ENCODE measurements at places on chromosomes 16 and 17.

DNA sequence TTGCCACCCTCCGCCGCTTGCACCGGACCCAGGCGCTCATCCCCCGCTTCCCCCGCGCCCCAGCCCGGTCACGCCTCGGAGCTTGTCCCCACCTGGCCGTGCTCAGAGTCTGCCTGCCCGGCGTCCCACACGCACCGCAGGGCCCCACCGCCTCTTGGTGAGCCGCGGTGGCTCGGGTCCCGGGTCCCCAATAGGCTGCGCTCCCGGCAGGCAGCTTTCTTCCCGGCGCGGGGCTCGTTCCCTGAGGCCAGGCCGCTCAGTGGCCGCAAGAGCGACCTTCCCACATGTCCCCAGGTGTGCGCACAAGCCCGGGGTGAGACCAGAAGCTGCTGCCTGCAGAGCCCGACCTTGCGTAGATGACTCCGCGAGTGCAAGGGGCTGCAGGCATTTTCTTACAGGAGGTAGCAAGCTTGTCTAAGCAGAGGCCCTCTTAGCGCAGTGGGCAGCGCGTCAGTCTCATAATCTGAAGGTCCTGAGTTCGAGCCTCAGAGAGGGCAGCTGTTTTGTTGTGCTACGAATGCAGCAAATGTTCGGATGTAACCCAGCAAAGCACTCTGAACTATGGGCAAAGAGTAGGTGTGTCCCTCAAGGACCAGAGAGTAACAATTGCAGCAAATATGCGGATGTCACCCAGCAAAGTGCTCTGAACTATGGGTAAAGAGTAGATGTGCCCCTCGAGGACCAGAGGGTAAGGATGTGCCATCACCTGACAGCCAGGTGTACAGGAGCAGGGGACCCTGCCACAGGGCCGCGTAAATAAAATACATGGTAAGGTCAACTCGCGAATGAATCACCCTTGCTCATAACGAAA is 15.6 kb downstream of the TLE7 start:
- no peak for DNase-seq

- DNase-seq = no peak
Observed at GRCh38 chr17:61728297-61728836, 135.0 kb downstream of the BRIP1 start.

DNA sequence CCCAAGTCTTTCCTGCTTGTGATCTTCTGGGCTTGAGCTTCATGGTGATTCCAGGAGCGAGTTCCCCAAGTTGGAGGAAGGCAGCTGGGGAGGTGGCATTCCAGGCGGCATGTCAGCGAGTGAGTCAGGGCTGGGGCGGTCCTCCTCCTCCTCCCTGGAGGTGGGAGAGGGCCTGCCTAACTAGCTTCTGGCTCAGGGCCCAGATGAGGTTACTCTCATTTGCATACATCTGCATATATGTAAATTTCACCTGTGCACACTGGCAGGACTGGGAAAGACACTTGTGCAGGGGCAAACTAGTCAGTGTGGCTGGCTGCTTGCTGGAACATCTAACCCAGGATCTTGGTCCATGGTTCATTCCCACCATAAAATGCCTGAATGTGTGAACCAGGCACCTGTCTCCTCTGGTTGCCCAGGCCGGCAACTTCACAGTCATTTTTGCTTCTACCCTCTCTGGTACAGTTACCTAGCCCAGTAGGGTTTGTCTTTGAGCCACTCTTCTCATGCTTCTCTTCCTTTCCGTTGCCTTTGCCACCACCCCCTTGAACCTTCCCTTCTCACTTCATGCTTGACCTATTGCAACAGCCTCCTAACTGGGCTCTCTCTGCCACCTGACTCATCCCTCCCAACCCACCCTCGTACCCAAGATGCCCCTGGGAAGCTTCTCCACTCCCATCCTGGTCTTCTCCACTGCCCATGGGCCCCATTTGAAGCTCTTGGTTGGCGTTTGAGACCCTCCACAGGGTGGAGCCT is 9.6 kb upstream of the DLX4 start:
- no peak for DNase-seq

GRCh38 chr17:49523706-49524472 is 28.8 kb downstream of the NGFR start:
- no peak for DNase-seq

DNA sequence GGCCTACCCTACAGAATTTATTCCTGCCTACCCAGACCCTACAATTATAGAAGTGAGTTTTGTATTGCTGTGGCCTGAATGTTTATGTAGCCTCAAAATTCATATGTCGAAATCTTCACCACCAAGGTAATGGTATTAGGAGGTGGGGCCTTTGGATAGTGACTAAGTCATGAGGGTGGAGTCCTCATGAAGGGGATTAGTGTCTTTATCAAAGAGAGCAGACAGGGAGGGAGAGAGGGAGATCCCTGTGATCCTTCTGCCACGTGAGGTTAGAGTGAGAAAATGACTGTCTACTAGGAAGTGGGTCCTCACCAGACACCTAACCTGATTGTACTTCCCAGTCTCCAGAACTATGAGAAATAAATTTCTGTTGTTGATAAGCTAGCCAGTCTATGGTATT is 981 bp upstream of the DUXB start:
- DNase-seq = no peak

- DNase-seq = no peak
Observed at GRCh38 chr17:63821804-63822203, 5.4 kb upstream of the PSMC5 start.

GRCh38 chr17:52124561-52124960 is 34.0 kb downstream of the CA10 start:
- no peak for DNase-seq

GRCh38 chr17:36920032-36921005 is 17.0 kb upstream of the LHX1 start:
- no peak for DNase-seq

DNA sequence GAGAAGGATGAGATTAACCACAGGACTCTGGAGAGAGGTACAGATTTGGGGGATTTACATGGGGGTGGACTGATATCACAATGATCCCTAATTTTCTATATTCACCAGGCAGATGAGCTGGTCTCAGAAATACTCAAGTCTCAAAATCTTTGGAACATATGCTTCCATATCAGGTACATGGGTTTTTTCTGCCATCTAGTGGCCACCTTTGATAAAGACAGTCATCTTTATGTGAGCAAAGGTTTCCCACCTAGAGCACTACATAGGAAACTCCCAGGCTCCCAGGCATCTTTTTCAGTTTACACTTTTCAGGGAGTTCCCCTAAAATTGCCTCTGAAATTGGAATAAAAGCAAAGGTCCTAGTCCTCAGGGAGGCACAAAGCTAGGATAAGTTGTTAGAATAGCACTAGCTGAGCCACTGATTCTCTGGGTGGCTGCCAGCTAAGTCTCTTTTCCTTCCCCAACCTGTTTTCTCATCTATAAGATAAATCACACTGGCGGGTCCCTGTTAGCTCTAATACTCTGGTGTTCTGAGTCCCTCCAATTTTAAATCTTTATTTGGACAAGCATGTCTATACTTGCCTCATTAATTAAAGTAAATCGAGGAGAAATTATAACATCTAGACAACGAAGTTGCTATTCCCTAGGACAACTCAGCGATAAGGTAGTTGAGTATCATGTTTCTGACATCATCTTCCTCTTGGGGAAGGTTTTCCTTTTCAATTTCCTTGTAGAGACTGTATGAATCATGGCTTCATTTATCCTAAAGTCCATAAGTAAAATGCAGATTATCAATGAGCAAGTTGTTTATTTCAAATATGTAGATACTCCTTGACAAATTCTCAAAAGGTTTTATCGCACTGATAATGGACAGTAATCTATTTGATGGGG is 19.0 kb upstream of the MON1B start:
- DNase-seq = peak; percentile 38

- DNase-seq = no peak
Observed at GRCh38 chr17:73474370-73474988, 162.7 kb upstream of the CDC42EP4 start.

GRCh38 chr17:28495635-28496034 is 10.5 kb upstream of the FOXN1 start:
- no peak for DNase-seq

DNA sequence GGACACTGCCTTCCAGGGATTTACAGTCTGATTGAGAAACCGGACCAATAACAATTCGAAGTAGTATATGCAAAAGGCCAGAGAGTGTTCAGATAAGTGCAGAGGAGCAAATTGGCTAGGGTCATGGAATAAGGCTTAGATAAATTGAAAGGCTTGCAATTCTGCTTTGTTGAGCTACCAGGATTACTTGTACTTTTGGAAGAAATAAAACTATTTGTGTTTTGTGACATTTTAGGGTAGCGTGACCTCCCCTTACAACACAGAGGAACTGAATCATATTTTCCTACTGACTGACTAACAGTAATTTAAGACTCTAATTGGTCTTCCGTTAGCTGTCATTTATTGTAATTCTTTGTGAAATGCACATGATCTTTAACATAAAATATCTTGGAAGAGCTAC is 104.7 kb downstream of the PITPNC1 start:
- DNase-seq = no peak

- DNase-seq = no peak
Observed at GRCh38 chr17:30506481-30506880, 29.3 kb downstream of the GOSR1 start.

GRCh38 chr17:78576389-78577112 is 645 bp downstream of the DNAH17 start:
- no peak for DNase-seq

DNA sequence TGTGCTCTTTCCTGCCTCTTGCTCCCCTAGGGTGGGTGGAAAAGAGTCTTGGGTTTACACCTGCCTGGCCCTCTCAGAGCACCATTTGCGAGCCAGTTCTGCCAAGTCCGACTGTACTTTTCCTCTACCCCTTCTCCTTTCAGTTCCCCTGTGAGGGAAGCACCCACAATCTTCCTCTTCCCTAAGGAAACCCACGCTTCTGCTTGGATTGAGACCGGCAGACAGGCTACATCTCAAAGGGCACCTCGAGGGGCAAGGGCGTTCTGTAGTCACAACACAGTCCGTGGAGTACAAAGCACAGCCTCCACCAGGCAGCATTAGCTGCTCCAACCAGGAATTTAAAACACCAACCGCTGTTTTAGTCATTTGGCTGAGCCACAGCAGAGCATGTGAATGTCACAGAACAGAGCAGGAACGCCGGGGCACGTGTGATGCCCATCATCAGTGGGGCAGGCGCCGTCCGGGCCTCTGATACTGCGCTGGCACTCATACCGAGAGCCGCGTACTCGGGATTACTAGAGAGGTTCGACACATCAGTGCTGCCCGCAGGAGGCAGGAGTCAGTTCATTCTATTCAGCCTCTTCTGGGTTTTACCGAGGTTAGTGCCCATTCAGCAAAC is 13.7 kb upstream of the MNT start:
- DNase-seq = no peak

GRCh38 chr17:42311240-42312034 is 23.1 kb downstream of the STAT5A start:
- peak; percentile 72 for DNase-seq

DNA sequence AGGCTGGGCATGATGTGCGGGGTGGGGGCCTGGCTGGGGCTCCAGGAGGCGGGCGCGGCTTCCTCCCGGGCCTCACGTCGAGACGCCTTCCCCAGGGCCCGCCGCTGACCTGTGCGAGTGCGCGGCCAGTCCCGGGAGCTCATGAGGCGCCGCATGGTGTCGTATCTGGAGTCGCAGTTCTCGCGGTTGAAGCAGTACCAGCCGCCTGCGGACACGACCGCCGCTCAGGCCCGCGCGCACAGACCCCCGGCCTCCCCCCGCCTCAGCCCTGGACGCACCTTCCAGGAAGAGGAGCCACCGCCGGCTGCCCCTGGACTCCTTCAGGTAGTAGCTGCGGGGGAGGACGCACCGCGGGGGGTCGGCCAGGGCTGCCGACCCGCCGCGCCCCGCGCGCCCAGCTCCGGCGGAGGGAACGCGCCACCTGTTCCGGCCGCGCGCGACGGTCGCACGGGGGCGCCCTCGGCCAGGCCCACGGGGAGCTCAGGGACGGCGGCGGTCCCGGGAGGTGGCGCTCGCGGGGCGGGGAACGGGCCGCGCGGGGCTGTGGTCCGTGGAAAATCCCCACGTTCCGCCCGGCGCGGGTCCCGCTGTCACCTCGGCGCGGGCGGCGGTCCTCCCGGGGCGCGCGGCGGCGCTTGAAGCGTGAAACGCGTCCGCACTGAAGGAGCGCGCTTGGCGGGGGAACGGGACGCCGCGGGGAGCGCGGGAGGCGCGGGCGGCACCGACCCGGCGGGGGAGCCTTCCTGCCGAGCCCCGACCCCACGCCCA is 1.4 kb downstream of the NOTUM start:
- DNase-seq = no peak

GRCh38 chr17:72354071-72354470 is 233.3 kb downstream of the SOX9 start:
- no peak for DNase-seq

- no peak for DNase-seq
Observed at GRCh38 chr17:57637666-57638010, 107.5 kb downstream of the CCDC182 start.

GRCh38 chr17:48293319-48294019 is 136.5 kb downstream of the SKAP1 start:
- no peak for DNase-seq

DNA sequence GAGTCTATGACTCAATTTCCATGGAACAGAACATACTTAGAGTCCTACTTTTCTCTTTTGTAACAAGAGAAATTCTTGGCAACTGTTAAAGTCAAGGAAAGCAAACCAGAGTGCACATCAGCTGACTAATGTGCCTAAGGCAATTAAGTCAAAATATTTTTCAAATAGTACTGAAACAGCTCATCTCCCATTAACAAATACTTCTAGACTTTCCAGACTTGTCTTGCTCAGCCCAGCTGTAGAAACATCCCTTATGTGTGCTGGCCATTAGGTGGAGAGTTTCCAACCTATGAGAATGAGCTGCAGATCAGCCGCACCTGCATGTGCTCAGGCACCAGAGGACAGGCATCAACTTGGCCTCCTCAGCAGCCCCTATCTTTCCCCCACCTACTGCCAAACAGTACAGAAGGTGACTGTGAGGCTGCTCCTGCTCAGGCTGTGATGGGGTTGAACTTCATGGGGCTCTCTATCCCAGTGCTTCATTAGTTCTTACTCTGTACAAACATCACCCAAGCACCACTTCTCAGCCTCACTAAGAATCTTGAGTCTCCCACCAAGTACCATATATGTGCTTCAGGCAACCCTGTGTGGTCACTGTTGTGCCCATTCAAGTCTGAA is 32.2 kb downstream of the TEX2 start:
- DNase-seq = no peak

GRCh38 chr17:56681561-56682266 is 88.2 kb downstream of the NOG start:
- DNase-seq = no peak

DNA sequence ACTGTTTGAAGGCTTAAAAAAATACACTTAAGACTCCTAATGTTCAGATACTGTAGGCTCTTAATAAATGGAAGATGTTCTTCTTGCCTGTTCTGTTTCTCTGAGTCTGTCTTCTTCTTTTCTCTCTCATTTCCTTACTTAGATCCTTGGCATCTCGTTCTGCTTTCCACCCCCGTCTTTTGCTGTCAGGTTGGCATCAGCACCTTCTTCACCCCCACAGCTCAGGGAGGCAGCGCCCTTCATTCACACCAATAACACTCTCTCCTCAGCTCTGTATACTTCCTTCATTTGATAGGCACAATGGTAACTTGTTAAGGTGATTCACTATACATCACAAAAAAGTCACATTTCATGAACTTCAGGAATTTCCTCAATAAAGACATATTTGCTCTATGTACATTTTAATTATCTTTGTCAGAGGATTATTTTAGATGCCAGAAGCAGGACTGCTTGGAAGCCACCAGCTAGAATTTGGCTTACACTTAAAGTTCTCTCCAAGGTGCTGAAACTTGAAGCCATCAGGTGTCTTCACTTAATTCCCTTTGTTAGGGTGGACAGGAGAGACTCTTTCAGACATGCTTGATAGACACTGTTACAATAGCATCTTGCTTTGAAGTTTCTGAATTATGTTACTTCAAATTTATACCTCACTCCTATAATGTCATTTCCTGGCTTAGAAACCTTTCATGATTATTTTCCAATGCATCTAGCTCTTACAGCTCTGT is 670.1 kb upstream of the C16orf82 start:
- no peak for DNase-seq
